ENCODE measurements at places on chromosomes 1 and 21.

DNA sequence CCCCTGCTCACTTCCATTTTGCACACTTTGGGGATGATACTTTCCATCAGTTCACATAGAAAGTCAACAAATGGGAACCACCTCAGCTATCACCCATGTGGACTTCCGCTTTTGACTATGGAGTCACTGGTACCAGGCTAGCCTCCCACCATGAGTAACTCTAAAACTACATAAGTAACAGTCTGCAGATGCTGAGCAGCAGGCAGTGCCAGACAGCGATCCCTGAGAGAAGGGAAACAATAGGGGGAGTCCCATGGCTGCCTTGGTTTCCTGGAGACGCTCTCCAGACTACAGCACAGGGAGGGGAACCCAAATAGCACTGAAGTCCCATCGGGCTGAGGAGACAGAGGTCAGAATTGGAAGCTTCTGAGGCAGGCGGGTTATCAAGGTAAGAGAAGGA lies 2.8 kb upstream of the TFF2 start:
- no peak for DNase-seq

DNA sequence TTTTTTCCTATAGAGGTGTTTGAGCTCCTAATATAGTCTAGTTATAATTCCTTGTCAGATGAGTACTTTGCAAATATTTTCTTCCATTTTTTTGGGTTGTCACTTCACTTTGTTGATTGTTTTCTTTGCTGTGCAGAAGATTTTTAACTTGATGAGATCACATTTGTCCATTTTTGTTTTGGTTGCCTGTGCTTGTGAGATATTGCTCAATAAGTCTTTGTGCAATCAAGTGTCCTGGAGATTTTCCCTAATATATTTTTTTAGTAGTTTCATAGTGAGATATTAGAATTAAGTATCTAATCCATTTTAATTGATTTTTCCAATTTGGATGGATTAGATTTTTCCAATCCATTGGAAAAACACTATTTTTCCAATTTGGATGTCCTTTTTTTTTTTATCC lies 1395.5 kb downstream of the PLA2G4A start:
- DNase-seq = no peak

DNA sequence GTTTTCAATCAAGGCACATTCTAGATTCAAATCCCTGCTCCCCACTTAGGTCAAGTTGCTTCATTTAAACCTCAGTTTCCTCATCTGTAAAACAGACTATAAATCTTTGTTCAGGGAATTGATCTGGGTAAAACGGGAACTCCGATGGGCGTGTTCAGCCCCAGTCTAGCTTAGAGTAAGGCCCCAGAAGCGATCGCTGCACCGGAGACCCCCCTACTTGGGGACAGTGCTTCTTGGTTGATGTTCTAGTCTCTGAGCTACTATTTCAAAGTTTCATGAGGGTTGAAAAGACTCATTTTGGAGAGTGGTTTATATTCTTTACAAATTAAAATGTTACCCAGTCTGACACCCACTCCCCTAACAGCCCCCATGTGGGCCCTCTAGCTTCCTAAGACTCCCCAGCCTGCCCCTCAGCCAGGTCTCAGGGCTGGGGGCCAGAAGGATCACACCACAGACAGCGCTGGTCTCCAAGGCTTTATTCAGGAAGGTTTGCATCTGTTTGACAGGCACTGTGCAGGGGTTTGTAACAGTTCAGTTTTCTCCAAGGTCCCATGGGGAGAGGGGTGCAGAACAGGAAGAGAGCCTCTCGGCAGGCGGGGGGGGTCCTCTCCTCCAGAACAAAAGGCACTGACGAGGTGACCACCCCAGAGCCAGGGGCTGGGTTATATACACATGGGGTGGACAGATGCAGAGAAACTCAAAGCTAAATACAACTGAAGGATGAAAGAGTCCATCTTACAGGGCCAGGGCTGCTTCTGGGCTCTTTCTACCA lies 82.9 kb downstream of the STUM start:
- DNase-seq = no peak

- DNase-seq = no peak
These were observed 302.0 kb downstream of the SIPA1L2 start for GRCh38 chr1:232327899-232328298.

- DNase-seq = no peak
These were observed 28.8 kb upstream of the CCDC181 start for GRCh38 chr1:169456029-169456428.

- no peak for DNase-seq
These were observed 93.5 kb downstream of the MRPL39 start for GRCh38 chr21:25513810-25514209.

- no peak for DNase-seq
These were observed 1023.2 kb downstream of the KCNT2 start for GRCh38 chr1:195584870-195585624.

GRCh38 chr1:18803851-18804250 lies 55.6 kb downstream of the TAS1R2 start:
- DNase-seq = no peak

DNA sequence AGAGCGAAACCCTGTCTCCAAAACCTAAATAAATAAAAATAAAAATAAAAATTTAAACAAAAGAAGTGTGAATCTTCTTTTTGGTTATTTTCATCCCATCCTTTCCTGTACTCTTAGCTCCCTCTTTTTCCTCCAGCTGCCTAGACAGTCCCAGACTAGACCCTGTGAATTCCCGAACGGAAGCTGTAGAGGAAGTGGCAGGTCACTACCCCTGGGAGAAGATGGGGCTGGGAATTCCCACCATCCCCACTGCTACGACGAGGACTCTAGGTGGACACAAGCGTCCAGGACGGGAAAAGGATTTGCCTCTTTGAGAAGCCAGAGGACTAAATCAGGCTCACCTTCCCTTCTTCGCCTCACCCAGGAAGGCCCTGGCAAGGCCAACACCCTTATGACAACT lies 12.6 kb downstream of the RHBDL2 start:
- no peak for DNase-seq

DNA sequence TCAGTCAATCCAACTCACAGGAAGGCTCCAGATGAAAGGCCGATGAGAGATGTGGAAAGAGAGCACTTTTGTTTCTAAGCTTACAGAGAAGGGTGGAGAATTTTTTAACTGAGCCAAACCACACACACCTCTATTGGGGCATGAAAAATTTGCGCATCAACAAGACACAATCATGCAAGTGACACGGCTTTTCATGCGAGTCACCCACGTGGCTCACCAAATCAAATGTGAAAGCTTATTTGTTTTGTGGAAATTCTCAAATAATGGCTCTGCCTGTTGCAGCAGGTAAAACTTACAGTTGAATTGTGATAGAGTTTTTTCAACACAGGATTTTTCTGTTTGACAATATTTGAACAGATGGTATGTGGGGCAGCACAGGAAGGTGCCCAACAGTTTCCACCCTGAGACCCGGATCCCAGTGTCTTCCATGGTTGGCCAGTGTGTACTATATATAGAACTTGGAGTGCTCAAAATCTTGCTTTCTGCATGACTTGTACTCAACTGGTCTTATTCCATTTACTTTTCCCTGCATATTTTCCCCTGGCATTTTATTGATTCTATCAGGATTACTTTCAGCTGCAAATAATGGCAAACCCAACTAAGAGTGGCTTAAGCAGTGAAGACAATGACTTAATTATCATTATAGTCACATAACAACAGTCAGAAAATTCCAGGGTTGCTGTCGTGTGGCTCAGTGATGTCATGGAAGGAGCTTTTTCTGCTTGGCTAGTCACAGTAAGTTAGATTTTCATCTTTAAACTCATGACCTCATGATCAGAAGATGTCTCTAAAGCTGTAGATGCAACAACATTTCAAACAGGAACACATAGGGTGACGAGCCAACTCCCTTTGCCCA lies 90.6 kb upstream of the SIM2 start:
- DNase-seq = no peak

DNA sequence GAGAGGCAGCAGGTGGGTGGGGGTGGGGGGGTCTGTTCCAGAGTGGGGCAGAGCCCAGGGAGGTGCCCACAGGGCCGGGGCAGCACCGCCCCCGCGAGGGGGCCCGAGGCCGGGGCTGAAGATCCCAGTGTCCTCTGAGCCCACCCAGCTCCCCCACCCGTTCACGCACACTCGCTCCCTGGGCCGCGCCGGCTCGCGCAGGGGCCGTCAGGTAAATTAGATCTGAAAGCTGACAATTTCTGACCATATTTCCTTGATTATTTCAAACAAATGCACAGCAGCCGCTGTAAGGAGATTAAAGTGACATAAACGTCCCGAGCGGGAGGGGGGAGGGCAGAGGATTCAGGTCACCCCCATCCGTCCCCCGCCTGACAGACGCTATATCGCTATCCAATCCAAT lies 118.0 kb downstream of the CASZ1 start:
- DNase-seq = no peak

DNA sequence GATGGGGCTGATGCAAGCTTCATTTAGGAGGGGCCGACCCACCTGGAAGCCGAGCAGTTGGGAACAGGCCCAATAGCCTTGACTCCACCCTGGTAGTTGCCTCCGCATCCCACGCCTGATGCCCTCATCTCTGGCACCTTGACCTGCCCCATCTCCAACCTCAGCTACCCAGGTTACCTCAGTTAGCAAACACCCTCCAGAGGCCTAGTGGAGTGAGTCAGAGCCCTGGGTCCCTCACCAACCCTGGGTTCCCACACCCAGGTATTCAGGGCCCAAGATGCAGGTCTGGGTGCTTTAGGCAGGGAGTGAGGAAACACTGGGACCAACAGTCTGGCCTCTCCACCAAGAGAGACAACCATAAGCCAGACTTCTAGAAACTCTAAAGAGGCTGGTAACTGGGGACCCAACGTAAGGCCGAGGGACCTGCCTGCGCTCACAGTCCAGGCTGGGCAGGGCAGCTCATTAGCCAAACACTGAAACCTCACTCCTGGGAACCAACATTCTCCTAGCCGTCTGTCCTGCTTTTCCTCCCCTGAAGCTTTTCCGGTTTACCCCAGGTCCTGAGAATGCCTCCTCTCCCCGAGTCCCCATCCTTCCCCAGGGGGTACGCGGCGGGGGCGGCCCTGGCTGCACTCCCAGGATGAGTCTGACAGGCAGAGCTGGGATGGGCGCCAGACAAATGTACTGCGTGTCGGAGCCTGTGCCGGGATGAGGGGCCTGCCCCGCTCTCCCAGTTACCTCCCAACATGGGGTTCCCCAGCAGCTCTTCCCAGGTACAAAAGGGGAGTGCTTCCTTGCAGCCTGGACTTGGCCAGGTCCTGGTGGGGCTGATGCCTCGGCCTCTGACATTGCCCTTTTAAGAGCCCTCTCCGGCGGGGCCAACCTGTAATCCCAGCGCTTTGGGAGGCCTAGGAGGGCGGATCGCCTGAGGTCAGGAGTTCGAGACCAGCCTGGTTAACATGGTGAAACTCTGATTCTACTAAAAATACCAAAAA lies 8.9 kb upstream of the CELSR2 start:
- DNase-seq = no peak

DNA sequence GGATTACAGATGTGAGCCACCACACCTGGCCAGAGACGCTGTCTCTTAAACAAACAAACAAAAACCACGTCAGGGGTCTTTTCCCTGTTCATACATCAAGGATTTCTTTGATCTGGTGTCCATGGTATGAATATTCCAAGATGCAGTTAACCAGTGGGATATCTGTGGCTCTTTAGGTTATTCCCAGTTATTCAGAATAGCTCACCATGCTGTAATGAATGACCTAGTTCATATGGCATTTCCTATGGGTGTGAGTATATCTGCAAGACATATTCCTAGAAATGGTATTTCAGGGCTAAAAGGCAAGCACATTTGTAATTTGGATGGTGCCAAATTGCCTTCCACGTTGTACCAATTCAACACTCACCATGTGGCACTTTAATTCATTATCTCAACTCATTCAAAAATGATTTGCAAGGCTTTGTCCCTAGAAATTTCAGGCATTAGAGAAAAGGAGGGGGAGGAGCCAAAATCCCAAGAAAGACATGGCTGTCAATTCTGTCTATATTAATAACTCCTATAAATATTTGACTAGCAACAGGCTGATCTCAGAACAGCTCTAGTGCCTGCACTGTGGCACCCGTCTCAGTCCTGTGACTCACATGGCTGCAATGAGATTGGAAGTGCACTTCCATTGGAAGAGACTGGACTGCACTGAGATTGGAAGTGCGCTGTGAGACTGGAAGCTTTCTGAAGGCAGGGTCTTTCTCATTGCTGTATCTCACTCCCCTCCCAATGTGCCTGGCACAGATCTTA lies 6.0 kb upstream of the STMN1 start:
- no peak for DNase-seq

- no peak for DNase-seq
These were observed 190.5 kb downstream of the ZP4 start for GRCh38 chr1:237700181-237700580.

GRCh38 chr1:231991231-231991630 lies 364.6 kb downstream of the DISC1 start:
- DNase-seq = no peak

DNA sequence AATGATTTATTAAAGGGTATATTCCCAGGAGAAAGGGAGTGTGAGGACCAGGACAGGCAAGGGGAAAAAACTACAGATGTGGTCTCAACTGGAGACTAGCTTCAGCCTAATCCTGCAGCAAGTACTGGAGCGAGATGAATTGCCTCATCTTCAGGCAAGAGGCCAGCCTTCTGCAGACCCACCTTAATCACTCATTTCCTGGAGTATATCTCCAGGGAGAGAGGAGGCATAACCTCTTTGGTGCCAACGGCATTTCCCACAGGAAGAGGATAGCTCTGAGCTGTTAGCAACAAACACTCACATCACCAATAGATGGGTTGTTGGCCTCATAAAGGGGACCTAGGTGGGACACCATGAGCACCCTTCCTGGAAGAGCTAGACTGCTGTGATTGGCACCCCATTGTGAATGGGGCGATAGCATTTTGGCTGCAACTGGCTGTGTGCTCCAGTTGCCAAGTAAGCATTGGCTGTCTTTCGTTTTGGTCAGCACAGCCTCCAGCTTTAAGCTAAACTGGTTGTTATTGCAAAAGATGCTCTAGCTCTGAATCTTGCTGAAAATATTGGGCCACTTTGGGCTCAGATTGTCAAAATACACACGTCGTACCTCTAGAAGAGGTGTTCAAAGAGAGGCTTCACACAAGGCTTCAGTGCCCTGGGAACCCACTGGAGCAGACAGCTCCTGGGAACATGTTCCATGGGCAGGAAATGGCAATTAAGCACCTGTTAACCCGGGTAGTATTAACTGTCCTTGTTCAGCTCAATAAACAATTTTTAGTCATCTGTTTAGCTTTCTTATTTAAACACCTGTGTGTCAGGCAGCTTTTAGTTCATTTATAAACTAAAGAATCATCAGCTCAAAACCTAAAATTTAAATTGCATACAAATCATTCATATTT lies 314.8 kb upstream of the C1orf87 start:
- DNase-seq = no peak

GRCh38 chr1:36304521-36304920 lies 1.6 kb upstream of the SH3D21 start:
- no peak for DNase-seq

GRCh38 chr1:212976586-212976985 lies 26.2 kb downstream of the VASH2 start:
- DNase-seq = no peak

- no peak for DNase-seq
These were observed 71.6 kb upstream of the CSF3R start for GRCh38 chr1:36554323-36554628.
